GDM1 (cell line): ENCODE measurements at places on chromosomes 4 and X.

GRCh38 chrX:133776072-133776471 lies 209.3 kb downstream of the GPC3 start:
- DNase-seq, result no peak

GRCh38 chrX:46382595-46382994 lies 162.6 kb downstream of the ZNF674 start:
- no peak for DNase-seq

DNA sequence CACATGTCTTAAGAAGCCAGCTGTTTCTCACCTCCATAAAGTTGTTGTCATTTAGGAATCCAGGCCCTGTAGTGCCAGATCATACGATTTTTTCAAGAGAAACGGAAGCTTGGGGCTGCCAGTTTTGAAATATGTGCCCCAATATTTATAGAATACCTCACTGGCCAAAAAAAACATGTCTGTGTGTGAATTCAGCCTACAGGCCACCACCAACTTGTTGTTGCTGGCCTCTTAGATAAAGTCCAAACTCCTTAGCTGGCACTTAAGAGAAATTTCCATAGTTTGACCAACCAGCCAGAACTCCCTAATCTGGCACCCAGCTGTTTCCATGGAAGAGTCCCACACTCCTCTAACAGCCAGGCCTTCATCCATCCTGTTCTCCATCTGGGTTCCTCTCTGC lies 74.1 kb downstream of the WDR19 start:
- no peak for DNase-seq

DNA sequence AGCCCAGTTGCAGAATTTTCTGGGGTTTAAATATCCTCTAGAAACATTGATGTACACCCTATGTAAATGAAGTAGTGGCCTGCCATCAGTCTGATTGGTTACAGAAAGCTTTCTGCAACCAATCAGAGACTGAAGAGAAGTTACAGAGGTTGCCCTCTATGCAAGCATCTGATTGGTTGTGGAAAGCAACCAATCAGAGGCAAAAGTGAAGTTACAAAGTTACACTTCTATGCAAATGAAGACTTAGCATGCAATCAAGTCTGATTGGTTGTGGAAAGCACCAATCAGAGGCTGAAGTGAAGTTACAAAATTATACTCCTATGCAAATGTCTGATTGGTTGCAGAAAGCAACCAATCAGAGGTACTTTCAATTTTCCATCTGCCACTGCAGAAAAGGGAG lies 51.9 kb upstream of the USP9X start:
- DNase-seq, result no peak

DNA sequence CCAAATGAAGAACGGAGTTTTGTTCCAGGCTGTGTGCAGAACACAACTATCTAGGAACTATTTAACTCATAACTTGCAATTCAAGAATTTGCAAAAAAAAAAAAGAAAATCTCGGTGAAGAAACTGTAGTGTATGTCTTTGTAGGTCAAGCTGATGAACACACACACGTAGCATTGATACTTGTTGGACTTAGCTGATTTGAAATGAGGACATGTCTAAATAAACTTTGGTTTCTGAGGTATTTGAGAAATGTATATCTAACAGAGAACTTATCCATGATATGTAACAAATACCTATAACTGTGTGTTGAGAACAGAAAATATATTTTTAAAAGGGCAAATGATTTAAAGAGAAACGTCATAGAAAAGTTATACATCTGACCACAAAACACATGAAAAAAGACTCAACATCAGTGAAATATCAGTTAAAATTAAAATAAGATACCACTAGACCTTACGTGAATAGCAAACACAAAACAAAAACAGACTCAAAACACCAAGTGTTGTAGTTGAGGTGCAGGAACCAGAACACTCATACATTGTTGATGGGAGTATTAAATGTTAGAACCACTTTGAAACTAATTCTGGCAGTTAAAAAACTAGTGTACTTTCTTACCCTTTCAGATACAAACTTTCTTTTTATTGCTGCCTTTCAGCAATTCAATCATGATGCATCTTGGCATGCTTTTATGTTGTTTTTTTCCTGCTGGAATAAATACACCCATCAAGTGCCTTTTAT lies 1535.8 kb upstream of the PCDH10 start:
- DNase-seq, result no peak

- DNase-seq, result no peak
These were observed 2334.6 kb downstream of the PCDH7 start for GRCh38 chr4:33054656-33055196.

DNA sequence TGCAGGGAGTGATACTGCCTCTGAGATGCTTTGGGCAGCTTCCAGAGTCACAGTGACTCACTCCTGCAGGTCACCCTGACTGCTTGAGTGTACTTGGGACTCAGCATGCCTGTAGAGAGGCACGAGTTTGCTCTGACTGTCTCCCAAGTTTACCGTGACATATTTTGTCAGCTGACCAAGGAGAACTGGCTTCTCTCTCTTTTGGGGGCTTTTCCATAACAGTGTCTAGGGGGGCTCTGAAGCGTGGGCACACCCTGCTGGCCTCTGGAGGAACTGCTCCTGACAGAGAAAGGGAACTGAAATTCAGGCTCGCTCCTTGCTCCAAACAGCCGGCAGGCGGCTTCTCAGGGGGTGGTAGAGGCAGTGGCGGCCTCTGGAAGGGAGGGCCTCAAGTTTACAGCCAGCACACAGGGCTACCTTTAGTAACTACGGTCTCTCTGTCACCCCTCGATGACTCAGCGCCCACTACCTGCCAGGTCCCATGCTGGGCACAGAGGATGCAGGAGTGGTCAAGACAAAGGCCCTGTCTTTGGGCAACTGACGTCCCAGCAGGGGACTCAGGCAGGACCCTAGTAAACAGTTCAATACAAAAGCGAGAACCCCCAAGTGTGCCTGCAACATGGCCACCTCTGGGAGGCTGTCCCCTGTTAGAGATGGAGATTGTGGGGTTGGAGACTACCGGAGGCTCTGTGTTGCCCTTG lies 17.8 kb downstream of the ZNF185 start:
- DNase-seq, result no peak

DNA sequence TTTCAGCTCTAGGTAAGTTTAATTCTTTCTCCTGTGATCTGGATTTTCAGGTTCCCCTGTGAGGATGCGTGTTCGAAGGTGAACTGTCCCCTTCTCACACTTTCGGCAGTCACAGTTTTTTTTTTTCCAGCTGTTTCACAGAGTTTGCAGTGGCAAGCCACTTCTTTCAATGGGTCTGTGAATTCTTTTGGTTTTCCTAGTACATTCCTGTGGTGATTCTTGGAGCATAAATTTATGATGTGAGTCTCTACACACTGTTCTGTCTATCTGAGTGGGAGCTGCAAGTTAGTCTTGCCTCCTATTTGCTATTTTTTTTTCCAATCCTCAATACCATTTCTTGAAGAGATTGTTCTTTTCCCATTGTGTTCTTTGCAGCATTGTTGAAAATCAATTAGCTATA lies 595.5 kb downstream of the RAPGEF2 start:
- no peak for DNase-seq

- no peak for DNase-seq
These were observed 59.9 kb downstream of the C4orf51 start for GRCh38 chr4:145739845-145740244.

DNA sequence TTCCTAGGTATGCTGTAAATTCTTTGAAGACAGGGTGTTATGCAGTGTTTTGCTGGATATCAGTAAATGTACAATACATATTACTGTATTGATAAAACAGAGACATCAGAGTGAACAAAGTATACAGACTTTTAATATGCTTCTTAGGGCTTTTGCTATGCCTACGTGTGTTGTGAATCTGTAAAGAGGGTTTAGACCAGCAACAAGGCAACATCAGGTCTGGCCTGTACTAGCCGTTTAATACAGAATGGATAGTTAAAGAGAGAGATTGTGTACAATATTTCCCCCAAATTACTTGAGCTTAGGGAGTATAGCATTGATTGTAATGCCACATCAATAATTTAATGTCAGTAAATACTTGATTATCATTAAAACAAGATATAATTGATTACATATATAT lies 75.2 kb downstream of the PAQR3 start:
- DNase-seq, result no peak

DNA sequence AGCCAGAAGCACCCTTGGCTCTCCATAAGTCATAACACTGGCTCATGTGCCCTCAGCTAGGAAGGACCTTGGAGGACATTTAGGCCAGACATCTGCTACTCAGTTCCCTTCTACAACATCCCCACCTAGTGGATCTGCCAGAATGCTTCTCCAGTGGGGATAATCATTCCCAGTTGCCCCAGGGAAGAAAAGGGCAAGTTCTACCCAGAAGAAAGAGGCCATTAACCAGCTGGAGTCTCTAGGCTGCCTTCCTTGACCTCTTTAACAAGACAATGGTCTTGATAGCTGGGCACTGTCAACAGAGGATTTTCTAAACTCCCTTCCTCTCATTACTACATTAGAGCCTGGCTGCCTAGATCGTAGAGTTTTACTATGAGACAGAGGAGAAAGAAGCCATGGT lies 42.0 kb downstream of the LGI2 start:
- no peak for DNase-seq

DNA sequence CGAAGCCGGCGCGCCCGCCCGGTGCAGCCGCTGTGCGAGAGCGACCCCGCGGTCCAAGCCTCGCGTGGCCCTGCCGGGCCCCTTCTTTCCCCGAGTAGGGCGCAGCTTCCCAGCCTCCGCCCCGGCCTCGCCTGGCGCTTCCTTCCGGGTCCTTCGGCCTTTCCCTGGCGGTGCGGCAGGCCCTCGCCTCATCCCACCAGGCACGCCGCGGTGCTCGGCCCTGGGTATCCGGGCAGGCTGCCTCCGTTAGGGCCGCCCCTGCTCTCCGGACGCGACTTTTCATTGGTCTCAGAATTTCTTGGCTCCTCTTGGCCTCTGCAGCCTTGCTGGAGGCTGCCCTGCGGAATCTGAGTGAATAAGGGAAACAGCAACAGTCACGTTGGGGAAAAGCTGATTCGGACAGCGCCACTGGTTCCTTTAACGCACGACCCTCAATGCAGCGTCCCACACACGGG lies 429 bp downstream of the UVSSA start:
- peak; percentile 68 for DNase-seq

DNA sequence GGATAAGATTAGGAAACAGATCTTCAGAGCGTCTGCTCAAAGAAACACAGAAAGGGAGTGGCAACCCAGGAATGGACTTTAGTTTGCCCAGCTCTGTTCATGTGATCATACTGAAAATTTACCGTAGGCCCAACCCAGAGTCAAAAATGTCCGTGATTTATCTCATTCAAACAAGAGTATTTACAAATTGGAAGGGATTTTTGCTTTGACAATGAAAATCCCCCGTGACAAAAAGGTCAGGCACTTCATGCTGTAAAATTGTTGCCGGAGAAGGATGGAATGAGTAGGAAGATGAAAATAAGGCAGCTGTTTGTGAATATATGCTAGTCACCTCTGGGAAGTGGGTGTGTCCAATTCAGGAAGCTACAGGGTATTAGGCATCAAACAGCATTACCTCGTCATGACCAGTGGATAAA lies 1.2 kb downstream of the SULT1B1 start:
- no peak for DNase-seq

DNA sequence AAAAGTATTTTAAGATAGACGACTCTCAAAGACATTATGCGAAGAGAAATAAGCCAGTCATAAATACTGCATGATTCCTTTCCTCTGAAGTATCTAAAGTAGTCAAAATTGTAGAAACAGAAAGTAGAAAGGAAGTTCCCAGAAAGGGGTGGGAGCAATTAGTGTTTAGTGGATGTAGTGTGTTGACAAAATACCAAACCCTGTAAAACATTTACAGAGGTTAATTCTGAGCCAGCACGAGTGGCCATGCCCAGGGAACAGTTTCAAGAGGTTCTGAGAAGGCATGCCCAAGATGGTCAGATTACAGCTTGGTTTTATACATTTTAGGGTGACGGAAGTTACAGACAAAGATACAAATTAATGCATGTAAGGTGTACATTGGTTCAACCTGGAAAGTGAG lies 34.4 kb upstream of the SLC25A4 start:
- DNase-seq, result no peak
